ENCODE measurements at places on chromosomes 3 and 15.
A peak's percentile ranks its signal among the peaks of the same experiment; 100 is the strongest.

- DNase-seq, result no peak
Measured at GRCh38 chr3:33750211-33750548, 32.1 kb upstream of the CLASP2 start.

- DNase-seq, result no peak
Measured at GRCh38 chr3:36011791-36012190, 368.5 kb upstream of the STAC start.

DNA sequence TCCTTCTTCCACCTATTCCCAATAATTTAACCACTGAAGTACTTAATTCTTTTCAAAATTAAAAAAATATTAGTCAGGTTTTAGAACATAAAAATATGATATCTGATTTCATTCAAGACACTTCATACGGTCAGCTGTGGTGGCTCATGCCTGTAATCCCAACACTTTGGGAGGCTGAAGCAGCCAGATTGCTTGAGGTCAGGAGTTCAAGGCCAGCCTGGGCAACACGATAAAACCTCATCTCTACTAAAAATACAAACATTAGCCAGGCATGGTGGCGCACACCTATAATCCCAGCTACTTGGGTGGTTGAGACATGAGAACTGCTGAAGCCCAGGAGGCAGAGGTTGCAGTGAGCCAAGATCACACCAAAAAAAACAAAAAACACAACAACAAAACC, 56.7 kb downstream of the NBEAL2 start:
- no peak for DNase-seq

- DNase-seq, result no peak
Measured at GRCh38 chr15:63476229-63476632, 28.2 kb upstream of the USP3 start.

DNA sequence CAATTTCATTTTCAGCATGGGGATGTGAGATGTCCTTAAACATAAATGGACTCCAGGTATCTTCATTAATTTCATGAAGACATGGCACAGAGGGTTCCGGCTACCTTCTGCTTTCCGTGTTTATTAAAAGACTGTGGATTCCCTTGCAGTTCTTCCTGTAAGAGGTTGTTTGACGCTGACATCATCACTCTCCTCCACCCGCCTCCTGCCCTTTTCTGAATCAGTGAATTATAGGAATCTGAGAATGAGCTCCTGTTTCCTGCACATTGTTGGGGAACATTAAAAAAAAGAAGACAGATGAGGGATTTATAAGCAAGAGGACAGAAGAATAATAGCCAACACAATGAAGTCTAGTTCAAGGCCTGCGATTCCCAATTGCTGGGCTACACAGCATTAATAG, 191.3 kb downstream of the LPP start:
- DNase-seq, result no peak

GRCh38 chr15:65115086-65115485, at the start of gene UBAP1L:
Gene UBAP1L (minus strand): TSS chr15:65115200. CDS start chr15:65106215, 8,985 bp downstream.
- peak; percentile 1 for DNase-seq

DNA sequence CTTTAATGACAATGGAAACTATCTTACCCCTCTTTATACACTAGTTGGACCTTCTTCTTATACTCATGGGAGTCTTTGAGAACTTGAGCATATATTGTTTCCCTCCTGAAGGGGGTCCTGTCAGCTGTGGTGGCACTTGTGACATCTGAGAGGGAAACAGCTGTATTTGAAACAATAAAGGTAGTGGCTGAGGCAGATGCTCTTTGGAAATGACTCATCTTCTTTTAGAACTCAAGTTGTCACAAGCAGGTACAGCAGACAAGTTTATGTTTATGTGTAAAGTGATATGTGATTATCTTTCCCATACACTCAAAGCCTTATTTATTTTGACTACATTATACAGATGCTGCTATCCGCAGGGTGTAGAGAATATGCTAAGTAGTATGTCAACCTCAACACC, 220.0 kb upstream of the GRM7 start:
- DNase-seq, result no peak

GRCh38 chr15:78866803-78867202, 5.9 kb upstream of the MORF4L1 start:
- no peak for DNase-seq

GRCh38 chr3:112685420-112685819, 44.5 kb upstream of the CCDC80 start:
- DNase-seq, result no peak

- peak; percentile 39 for DNase-seq
Measured at GRCh38 chr3:137163241-137163871, 205.6 kb downstream of the IL20RB start.

DNA sequence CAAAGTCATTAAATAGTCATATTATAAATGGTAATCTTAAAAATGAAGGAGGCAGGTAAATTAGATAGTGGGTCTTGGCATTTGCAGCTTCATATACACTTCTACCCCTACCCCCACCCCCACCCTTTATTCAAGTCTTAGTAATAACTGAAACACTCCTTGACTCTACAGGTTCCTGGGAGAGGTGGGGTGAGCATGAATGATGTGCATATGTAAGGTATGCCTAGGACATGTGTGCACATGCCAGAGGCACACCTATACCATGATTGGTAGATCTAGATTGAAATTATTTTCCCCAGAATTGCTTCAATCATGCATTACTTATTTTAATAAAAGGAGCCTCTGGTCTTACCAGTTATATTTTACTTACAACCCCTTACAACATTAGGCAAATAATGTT, 40.1 kb upstream of the PDCD6IP start:
- no peak for DNase-seq

DNA sequence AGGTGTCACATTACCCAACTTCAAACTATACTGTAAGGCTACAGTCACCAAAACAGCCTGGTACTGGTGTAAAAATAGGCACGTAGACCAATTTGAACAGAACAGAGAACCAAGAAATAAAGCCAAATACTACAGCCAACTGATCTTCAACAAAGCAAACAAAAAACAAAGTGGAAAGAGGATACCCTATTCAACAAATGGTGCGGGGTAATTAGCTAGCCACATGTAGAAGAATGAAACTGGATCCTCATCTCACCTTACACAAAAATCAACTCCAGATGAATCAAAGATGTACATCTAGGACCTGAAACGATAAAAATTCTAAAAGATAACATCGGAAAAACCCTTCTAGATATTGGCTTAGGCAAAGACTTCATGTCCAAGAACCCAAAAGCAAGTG, 13.1 kb downstream of the PEAK1 start:
- DNase-seq, result no peak

DNA sequence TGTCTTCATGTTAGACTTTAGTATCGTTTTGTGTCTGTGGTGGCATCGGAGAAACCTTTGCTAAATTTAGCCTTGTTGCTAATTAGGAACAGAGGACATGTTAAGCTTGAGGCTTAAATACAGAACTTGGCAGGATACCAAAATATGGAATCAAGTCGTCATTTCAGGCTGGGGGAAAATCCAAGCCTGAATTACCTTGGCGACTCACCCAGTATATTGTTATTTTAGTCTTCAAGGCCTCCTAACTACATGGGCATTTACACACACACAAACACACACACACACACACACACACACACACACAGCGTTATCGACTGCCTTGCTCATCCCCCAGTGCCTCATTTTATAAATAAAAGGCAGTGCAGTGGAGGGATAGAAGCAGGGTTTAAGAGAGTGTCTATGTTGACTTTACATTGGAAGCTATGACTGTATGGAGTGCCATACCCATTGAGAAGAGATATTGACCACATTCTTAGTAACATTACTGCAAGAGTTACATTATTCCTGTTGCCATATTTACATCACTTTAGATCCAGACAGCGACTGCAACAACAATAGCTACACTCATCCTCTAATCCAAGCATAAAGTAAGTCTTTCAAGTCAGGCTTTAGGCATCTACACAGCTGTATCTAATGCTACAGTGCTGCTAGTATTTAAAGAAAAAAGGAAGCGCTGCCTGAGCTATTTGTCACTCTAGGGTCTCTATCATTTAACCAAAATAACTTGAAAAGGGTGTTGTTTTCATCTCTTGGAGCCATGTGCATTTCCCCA, 210.8 kb upstream of the SEMA6D start:
- DNase-seq, result peak; percentile 71

- DNase-seq, result no peak
Measured at GRCh38 chr3:46703013-46703520, 1.9 kb downstream of the TMIE start.

GRCh38 chr15:46344915-46345314, 710.1 kb downstream of the SQOR start:
- no peak for DNase-seq

DNA sequence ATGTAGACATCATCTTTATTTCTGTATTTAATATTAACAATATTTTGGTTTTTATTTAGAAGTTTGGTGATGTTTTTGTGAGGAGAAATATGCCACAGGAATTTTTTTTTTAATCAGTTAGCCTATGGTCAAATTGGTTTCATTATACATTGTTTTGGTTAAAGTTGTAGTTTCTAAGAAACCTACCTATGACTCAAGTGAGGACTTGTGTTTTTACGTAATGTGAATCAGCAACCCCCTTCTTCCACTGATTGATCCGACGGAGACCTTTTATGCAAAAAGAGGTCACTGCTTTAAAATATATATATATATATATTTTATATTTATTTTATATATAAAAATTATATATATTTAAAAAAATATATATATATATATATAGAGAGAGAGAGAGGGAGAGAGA, 698.1 kb downstream of the FHIT start:
- DNase-seq, result no peak

DNA sequence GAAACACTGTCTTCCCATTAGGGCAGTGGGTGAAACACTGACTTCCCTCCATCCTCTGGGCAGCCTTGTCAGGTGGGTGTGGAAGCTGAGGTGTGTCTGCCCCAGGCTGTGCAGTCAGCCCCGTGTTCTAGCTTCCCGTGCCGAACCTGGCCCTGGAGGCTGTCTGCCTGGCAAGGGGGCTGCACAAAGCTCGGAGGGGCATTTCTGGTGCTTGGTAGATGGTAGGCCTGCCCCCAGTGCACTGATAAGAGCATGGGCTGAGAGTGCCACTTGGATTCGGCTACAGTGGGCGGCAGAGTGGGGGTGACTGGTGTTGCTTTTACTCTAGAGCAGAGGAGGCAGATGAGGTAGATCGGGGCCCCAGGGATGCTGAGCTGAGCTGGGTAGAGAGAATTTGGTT, 21.3 kb downstream of the IGF1R start:
- DNase-seq, result no peak

DNA sequence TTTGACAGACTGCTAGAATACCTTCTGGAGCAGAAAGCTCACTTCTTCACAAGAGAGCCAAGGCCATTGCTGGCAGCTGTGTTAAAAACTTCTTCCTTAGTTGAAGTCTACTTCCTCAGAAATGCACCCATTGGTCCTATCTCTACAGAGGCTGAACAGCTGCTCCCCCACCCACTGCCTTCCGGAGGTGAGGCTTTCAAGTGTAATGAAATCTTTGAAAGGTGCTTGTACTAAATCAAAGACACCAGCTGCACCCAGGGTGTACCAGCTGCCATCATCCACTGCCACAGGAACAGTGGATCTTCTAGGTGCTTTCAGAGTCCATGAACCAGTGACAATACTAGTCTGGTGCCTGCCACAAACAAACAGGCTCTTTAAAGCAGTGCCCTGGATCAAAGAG, 26.4 kb upstream of the HERC1 start:
- DNase-seq, result no peak

GRCh38 chr15:78266806-78267205, 2.4 kb downstream of the DNAJA4 start:
- DNase-seq, result no peak

GRCh38 chr15:87121336-87121735, 1041.7 kb downstream of the AGBL1 start:
- DNase-seq, result no peak

- DNase-seq, result no peak
Measured at GRCh38 chr3:125186261-125186787, 26.2 kb downstream of the SLC12A8 start.

DNA sequence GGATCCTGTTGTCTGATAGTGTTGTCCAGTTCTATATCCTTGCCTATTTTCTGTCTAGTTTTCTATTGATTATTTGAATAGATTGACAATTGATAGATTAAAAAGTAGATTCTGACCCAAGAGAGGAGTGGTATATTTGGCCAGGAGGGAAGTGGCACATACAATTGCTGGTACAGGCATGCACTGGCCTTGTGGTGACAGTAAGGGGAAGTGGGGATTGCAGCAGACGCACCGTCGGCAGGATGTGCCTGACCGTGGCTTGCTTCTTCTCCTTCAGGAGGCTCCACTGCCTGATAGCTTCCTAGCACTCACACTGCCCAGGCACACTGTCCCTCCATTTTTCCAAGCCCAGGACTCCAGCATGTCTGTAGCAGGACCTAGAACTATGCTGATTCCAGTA, 10.5 kb downstream of the GABRG3 start:
- DNase-seq, result no peak

DNA sequence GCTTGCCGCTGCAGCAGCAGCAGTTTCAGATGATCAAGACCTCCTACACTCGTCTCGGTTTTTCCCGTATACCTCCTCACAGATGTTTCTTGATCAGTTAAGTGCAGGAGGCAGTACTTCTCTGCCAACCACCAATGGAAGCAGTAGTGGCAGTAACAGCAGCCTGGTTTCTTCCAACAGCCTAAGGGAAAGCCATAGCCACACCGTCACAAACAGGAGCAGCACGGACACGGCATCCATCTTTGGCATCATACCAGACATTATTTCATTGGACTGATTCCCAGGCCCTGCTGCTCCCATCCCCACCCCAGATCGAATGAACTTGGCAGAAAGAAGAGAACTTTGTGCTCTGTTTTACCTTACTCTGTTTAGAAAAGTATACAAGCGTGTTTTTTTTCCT, 17.6 kb downstream of the CALML4 start:
- peak; percentile 55 for DNase-seq

DNA sequence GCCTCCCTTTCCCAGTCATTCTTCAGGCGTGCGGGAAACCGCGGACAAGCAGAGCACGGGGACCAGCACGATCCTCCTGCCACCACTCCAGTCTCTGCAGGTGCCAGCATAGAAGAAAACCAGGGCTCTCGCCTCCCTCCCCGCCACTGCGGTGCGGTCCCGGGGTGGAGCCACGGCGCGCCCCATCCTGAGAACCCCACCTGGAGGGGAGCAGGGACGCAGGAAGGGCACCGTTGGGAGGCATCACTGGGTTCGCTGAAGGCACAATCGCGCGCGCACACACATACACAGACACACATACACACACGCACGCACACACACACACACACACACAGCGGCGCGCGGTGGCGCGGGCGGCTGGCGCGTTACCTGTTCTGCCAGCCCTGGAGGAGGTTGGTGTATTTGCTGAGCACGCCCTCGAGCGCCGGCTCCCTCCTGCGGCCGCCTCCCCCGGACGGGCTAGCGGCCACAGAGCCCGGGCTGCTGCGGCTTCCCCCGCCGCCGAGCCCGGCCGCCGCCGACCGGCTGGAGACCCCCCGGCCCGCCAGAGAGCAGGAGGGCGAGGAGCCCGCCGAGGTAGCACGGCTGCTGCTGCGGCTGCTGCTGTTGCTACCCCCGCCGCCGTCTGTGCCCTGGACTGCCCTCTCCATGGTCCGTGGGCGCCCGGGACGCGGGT, 394 bp downstream of the OSBPL10 start:
- DNase-seq, result peak; percentile 39

GRCh38 chr3:127547761-127548605, 42.5 kb downstream of the TPRA1 start:
- peak; percentile 67 for DNase-seq

Measured in NCI-H1092 treated with DMSO at 0.1 percent for 48 hours (cell line).